Muscle of arm (tissue), 14 donors: ENCODE measurements at places on chromosomes 4 and X. TPM values are rescaled to one million over a fixed set of nuclear protein-coding genes. Genes with fewer than 3 reads are reported as not detected.
A peak's percentile ranks its signal among the peaks of the same experiment; 100 is the strongest.

RPL10 gene
- 5,324 TPM for polyA plus RNA-seq

PGRMC1 gene
- 114 TPM for polyA plus RNA-seq

CLNK gene
- polyA plus RNA-seq = 0.28 TPM

PDLIM3 gene
- 459 TPM for polyA plus RNA-seq

DNA sequence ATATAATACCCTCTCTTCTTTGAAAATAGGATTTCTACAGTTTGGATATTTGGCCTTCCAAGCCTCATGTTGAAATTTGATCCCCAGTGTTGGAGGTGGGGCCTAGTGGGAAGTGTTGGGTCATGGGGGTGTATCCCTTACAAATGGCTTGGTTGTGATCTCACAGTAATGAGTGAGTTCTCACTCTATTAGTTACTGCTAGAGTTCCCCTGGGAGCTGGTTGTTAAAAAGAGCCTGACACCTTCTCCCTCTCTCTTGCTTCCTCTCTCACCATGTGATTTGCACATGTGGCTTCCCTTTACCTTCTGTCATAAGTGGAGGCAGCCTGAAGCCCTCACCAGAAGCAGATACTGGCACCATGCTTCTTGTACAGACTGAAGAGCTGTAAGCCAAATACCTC, 73.9 kb downstream of the HDAC8 start:
- DNase-seq = no peak

- no peak for DNase-seq
Observed at GRCh38 chrX:87728459-87728858, 210.9 kb downstream of the KLHL4 start.

GRCh38 chr4:184765473-184766340, 31.8 kb upstream of the CENPU start:
- DNase-seq = no peak

DNA sequence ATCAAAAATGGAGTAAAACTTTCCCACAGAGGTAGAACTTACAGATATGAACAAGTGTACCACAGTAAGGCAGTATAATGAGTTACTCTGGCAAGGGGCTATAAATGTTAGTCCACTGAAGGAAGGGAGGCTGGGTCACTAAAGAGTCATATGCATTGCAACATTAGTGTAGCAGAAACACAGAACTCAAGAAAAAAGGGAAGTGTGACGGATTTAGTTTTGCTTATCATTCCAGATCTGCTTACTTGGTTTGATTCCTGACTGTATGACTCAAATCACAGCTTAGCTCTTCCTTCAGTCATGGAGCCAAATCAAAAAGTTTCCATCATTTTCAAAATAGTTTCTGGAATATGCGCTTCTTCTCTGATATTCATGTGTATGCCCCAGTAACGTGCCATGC, 148.7 kb downstream of the FSTL5 start:
- no peak for DNase-seq

GRCh38 chr4:8739820-8740665, 131.6 kb downstream of the HMX1 start:
- DNase-seq = no peak

DNA sequence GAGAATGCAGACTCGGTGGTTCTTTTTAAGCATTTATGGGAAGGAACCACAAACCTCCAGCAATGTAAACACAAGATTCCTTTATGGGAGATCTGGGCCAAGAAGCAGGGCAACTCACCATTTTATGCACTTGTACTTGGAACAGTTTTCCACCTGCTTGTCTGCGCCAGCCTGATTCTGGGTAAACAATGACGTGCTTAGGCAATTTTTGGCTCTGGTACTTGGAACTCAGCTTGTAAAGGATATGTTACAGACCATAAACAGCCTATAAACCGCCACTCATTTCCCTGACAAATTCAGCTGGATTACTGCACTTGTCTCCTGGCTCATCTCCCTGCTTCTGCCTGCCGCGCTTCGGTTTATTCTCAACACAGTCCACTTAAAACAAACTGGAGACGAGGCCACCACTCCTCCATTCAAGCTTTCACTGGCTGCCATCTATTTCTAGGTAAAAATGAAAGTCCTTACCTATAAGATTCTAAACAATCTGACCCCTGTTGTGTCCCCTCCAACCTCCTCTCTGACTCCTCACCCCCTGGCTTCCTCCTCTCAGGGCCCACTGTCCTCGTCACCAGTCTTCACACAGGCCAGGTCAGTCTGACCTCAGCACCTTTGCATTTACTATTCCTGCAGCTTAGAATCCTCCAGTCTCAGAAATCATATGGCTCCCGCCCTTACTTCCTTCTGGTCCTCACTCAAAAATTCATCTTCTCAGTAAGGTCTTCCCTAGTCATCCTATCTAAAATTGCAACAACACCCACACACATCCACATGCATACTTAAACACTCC, 205.9 kb upstream of the GALNT7 start:
- peak; percentile 15 for DNase-seq

GRCh38 chrX:71870208-71871098, 40.2 kb upstream of the NHSL2 start:
- DNase-seq = no peak

GRCh38 chr4:120082251-120082650, 15.6 kb upstream of the MAD2L1 start:
- no peak for DNase-seq

- DNase-seq = peak; percentile 80
Observed at GRCh38 chr4:41360214-41360920, 103.6 kb downstream of the UCHL1 start.

- no peak for DNase-seq
Observed at GRCh38 chr4:137866671-137867070, 334.4 kb upstream of the PCDH18 start.

DNA sequence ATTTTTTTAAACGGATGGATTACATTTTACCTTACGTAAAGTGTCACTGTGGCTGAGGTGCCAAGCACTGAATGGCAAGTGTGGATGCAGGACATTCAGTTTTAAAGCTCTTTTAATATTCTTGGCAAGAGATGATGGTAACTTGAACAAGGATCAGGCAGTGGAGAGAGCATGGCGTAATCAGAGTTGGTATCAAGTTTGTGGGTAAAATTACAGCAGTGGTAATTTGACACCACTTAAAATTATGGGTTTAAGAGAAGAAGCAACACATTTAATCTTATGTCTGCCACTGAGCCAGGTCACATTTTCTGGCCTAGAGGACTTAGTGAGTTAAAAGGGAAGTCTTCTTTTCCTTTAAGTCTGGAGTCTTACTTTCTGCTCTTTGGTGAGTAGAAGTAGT, 100.5 kb downstream of the NAA11 start:
- no peak for DNase-seq

GRCh38 chr4:54127660-54128059, 27.7 kb downstream of the GSX2 start:
- no peak for DNase-seq

- DNase-seq = no peak
Observed at GRCh38 chr4:117466388-117466787, 381.0 kb upstream of the TRAM1L1 start.
